Natural killer cell treated with Interleukin-12 subunit alpha and Interleukin-12 subunit beta and Interleukin-15 and Interleukin-18, amount 100 ng/mL, for 72 hours (primary cell): ENCODE measurements at places on chromosomes 4 and X.

DNA sequence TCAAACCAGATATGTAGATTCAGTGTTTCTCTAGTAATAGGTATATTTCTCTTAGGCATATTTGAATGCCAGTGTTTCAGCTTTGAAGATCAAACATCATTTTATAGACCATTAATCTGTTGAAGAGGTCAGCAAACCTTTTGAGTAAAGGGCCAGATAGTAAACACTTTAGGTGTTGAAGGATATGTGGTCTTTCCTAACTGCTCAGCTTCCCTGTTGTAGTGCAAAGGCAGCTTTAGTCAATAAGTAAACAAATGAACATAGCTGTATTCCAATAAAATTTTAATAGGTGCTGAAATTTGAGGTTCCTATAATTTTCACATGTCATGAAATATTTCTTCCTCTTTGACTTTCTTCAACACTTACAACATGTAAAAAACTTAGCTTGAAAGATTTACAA lies 201.6 kb downstream of the ADGRL3 start:
- DNase-seq, result no peak

- no peak for DNase-seq
These were observed 20.5 kb upstream of the ENPP6 start for GRCh38 chr4:184238072-184238745.

- no peak for DNase-seq
These were observed 119.5 kb downstream of the ATXN3L start for GRCh38 chrX:13200398-13200797.

DNA sequence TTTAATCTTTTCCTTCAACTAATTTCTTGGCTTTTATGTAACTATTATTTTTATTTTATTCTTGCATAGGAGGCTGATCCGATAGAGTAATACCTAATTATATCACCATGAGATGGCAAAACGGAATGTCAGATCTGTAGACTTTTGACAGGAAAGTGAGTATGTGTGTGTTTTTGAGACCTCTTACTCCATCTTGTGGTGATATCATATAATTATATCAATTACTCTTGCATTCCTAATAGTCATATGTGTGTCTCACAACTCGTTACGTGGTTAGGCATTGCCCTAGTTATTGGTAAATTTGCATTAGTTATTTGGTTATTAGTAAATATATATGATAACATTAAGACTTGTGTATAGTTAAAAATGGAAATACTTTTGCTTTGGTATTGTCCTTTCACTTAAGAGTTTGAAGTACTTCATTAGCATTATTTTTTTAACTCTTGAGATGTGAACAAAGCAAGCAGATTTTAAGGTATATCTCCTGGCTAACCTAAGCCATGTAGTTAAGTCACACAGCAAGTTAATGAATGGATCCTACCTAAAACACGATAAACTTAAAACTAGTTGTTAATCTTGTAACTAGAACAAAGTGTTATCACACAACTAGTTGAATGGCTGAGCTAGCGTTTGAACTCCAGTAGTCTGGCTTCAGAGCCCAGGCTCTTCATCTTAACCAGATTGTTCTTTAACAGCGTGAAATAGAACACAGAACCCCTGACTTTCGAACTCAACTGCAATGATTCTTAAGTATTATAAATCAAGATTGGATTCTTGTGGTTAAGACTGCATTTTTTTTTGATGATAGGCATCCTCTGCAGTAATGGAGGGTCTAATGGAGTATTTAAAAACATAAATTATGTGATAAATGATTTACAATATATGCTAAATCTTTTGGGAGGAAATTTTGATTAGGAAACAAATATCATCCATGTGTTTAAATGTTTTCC lies 67.1 kb downstream of the PGRMC2 start:
- no peak for DNase-seq

DNA sequence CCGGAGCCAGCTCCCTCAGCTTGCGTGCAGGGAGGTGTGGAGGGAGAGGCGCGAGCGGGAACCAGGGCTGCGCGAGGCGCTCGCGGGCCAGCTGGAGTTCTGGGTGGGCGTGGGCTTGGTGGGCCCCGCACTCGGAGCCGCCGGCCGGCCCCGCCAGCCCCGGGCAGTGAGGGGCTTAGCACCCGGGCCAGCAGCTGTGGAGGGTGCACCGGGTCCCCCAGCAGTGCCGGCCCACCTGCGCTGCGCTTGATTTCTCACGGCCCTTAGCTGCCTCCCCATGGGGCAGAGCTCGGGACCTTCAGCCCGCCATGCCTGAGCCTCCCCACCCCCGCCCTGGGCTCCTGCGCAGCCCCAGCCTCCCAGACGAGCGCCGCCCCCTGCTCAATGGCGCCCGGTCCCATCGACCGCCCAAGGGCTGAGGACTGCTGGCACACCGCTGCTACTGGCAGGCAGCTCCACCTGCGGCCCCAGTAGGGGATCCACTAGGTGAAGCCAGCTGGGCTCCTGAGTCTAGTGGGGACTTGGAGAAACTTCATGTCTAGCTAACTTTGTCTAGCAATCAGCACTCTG lies 37.8 kb upstream of the SMARCAD1 start:
- no peak for DNase-seq

GRCh38 chrX:147847999-147848398 lies 63.7 kb upstream of the FMR1 start:
- no peak for DNase-seq

GRCh38 chrX:72123471-72124185 lies 8.1 kb downstream of the RTL5 start:
- no peak for DNase-seq
